RPMI7951 (cell line): ENCODE measurements at places on chromosomes 7 and 10. TPM values are rescaled to one million over a fixed set of nuclear protein-coding genes. Genes with fewer than 3 reads are reported as not detected.
A peak's percentile ranks its signal among the peaks of the same experiment; 100 is the strongest.

Gene ZNF804B
- not detected in 2 replicates for total RNA-seq

GRCh38 chr10:17472481-17473227 is 18.3 kb upstream of the ST8SIA6 start:
- no peak for DNase-seq

DNA sequence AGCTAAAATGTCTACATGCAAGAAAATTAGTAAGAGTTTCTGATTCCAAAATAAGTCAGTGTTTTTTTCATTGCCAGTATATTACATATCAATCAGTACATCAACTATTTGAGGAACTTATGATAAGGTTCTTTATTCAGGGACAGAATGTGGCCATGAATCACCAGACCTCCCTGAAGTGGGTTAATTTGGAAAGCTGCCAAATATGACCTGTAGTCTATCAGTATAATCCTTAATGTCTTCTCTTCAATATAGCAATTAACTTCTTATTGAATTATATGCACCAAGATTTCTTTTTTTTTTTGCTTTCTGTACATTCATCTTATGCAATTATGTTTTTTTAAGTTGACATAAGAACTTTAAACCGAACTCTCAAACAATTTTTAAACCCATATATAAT is 714.5 kb upstream of the POT1 start:
- DNase-seq = no peak

GRCh38 chr10:7625836-7626235 is 40.9 kb downstream of the ITIH5 start:
- no peak for DNase-seq

- DNase-seq = peak; percentile 28
Observed at GRCh38 chr7:21942955-21943354, 2.7 kb downstream of the CDCA7L start.
